ENCODE measurements at places on chromosomes 1 and 21. TPM values are rescaled to one million over a fixed set of nuclear protein-coding genes. Genes with fewer than 3 reads are reported as not detected.

DNA sequence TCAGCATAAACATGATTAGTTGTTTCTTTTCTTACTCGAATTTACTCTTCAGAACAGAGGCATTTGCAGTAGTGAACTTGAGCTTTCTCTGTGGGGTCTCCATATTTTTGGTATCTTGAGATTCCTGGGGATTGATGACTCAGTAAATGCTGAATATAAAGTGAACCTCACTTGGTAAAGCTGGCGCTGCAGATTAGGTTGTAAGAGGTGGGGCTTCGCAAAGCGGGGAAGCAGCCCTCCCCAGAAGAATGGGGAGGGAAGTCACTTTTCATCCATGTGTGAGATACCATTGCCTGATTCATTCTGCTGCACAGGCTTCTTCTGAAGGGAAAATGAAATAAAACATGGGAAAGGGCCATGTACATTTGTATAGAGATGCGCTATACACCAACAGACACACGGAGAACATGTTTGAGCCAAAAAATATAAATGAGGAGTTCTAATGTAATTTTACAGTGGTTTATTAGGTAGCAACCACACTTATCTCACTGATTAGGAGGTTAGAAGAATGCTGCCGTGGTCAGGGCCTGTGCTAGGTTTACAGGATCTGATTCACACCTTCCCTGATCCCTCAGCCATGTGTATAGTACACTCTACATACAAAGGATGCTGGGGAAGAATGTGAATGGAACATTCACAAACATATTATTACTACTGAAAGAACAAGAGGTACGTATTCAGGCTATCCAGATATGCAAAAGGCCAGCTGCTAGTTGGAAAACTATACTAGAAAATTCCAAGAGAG, 63.5 kb downstream of the DNTTIP2 start:
- no peaks in the 10 kb centered on the region for H3K27me3 ChIP-seq
- H3K27ac ChIP-seq, result peak overlapping the region; percentile 36
- peaks cover 31% of the 10 kb centered on the region for H3K4me1 ChIP-seq
- H3K36me3 ChIP-seq, result no peaks in the 10 kb centered on the region
- H3K4me3 ChIP-seq, result no peak overlapping the region

The CHRNB2 gene
- total RNA-seq, result 0.70 TPM

The PTPRC gene
- total RNA-seq, result 0.44 TPM

The CD1E gene
- total RNA-seq, result not detected

- H3K27ac ChIP-seq, result no peak overlapping the region
- DNase-seq, result no peak
- H3K36me3 ChIP-seq, result no peaks in the 10 kb centered on the region
- peaks cover 7% of the 10 kb centered on the region for H3K27me3 ChIP-seq
Measured at GRCh38 chr1:12171206-12172041, 4.6 kb downstream of the TNFRSF1B start.

- no peak overlapping the region for H3K27ac ChIP-seq
- no peak overlapping the region for H3K4me3 ChIP-seq
- H3K27me3 ChIP-seq, result peaks cover 9% of the 10 kb centered on the region
- peaks cover 14% of the 10 kb centered on the region for H3K4me1 ChIP-seq
Measured at GRCh38 chr1:204192046-204192445, 4.2 kb downstream of the KISS1 start.

DNA sequence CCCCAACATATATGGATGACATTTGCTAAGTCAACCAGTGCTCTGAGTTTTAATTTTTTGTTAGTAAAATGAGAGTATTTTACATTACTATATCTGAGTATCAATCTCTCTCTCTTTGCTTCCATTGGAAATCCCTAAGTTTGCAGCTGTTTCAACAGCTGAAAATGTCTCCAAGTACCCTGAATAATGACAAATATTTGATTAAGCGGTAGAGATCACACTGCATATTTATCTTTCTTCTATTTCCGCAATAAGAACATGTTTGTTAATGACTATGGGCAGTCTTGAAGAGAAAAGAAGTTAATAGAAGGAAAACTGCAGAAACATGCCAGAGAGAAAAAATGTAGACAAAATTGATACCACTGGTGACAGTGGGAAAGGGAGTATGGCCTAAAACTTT, 1117.5 kb downstream of the NCAM2 start:
- H3K4me1 ChIP-seq, result no peaks in the 10 kb centered on the region
- H3K36me3 ChIP-seq, result no peaks in the 10 kb centered on the region
- H3K4me3 ChIP-seq, result no peak overlapping the region
- H3K27ac ChIP-seq, result no peak overlapping the region
- no peak for DNase-seq

DNA sequence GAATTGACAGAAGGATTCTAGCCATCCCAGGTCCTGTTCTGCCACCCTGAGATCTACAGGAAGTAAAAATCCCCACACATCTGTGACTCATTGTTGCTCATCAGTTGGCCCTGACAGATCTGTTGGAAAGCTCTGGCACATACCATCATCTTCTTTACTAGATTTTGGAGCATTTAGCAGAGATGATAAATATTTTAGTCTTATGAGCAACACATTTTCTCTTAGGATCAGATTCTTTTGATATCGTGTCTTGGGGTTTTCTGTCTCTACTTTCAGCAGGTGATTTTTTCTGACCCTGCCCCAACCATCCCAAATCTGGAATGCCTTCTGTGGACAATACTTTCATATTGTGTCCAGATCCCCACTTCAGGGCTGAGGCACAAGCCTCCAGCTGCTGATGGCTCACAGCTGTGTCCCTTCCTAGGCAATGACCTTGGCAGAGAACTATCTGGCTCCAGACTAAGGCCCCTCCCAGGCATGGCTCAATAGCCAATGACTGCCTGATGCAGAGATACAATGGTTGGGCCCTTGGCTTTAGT, 102.8 kb downstream of the GDAP2 start:
- peaks cover 6% of the 10 kb centered on the region for H3K4me1 ChIP-seq
- no peaks in the 10 kb centered on the region for H3K27me3 ChIP-seq
- no peak for DNase-seq
- no peak overlapping the region for H3K27ac ChIP-seq
- no peaks in the 10 kb centered on the region for H3K36me3 ChIP-seq
- H3K4me3 ChIP-seq, result no peak overlapping the region

DNA sequence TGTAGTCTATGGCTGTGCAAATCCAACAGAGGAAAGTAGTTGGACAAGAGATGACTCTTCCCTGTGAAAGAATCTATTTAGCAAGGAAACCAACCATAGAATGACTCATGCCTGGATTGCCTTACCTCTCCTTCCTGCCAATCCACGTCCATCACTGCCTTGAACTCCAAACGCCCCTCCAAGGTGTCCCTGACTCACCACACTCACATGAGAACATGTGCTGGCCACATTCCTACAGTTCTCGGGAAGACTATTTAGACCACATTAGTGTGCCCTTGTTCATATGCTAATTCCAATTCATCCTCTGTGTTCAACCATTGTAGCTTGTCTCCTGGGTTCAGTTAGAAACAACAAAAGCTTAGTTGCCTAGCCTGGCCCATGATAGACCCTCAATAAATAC, 157.3 kb downstream of the SLC30A10 start:
- DNase-seq, result peak; percentile 55
- no peak overlapping the region for H3K4me3 ChIP-seq
- H3K36me3 ChIP-seq, result no peaks in the 10 kb centered on the region
- no peak overlapping the region for H3K27ac ChIP-seq
- H3K4me1 ChIP-seq, result no peaks in the 10 kb centered on the region

DNA sequence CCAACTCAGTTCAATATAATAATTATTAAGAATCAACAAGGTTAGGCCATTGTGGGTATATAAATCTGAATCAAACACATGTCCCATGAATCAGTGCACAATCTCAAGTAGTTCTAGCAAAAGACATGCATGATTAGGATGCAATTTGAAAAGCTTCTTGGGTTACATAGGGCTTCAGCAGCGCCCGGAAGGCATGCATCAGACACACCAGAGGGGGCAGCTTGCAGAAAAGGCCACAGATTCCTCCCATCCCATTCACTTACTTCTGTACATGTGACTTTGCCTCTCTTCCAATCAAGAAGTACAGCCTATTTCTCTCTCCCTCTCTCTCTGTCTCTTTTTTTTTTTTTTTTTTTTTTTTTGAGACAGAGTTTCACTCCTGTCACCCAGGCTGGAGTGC, 91.8 kb downstream of the KCNN3 start:
- no peaks in the 10 kb centered on the region for H3K4me1 ChIP-seq
- no peak overlapping the region for H3K27ac ChIP-seq
- H3K27me3 ChIP-seq, result no peaks in the 10 kb centered on the region

The PTCH2 gene
- 0.56 TPM for total RNA-seq

GRCh38 chr1:110967256-110967655, 3.5 kb upstream of the LRIF1 start:
- peaks cover 6% of the 10 kb centered on the region for H3K4me1 ChIP-seq
- H3K27ac ChIP-seq, result no peak overlapping the region

- no peaks in the 10 kb centered on the region for H3K36me3 ChIP-seq
- H3K4me3 ChIP-seq, result no peak overlapping the region
- H3K27ac ChIP-seq, result no peak overlapping the region
- no peaks in the 10 kb centered on the region for H3K27me3 ChIP-seq
- no peaks in the 10 kb centered on the region for H3K4me1 ChIP-seq
Measured at GRCh38 chr1:98034505-98034904, 113.7 kb upstream of the DPYD start.
